ENCODE measurements at places on chromosomes 12 and 14.
A peak's percentile ranks its signal among the peaks of the same experiment; 100 is the strongest.

DNA sequence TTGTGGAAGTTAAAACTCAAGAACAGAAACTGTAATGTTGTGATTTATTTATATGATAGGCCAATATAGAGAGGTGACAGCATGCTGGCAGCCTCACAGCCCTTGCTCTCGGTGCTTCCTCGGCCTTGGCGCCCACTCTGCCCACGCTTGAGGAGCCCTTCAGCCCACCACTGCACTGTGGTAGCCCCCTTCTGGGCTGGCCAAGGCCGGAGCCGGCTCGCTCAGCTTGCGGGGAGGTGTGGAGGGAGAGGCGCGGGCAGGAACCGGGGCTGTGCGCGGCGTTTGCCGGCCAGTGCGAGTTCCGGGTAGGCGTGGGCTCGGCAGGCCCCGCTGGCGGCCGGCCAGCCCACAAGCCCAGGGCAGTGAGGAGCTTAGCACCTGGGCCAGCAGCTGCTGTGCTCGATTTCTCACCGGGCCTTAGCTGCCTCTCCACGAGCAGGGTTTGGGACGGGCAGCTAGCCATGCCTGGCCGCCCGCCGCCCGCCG lies 65.8 kb upstream of the SLC8A3 start:
- DNase-seq = peak; percentile 69

DNA sequence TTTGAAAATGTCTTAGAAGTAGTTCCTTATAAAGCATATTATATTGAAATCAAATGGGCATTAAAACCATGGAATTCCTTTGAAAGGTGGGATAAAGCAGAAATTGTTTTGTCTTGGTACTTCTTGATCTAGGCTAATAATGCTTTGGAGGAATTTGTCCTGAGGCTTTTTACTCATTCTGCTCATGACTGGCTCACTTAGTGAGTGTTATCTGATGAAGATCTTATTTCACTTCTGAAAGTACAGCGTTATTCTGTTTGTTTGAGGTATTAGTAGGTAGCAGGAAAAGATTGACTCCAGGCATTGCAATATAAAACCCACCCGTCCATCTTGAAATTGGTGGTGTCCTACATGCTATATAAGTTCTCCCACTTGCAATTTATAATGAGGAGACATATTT lies 5.5 kb downstream of the C12orf71 start:
- DNase-seq = no peak

- no peak for DNase-seq
Measured at GRCh38 chr12:19852100-19852855, 413.0 kb downstream of the AEBP2 start.

DNA sequence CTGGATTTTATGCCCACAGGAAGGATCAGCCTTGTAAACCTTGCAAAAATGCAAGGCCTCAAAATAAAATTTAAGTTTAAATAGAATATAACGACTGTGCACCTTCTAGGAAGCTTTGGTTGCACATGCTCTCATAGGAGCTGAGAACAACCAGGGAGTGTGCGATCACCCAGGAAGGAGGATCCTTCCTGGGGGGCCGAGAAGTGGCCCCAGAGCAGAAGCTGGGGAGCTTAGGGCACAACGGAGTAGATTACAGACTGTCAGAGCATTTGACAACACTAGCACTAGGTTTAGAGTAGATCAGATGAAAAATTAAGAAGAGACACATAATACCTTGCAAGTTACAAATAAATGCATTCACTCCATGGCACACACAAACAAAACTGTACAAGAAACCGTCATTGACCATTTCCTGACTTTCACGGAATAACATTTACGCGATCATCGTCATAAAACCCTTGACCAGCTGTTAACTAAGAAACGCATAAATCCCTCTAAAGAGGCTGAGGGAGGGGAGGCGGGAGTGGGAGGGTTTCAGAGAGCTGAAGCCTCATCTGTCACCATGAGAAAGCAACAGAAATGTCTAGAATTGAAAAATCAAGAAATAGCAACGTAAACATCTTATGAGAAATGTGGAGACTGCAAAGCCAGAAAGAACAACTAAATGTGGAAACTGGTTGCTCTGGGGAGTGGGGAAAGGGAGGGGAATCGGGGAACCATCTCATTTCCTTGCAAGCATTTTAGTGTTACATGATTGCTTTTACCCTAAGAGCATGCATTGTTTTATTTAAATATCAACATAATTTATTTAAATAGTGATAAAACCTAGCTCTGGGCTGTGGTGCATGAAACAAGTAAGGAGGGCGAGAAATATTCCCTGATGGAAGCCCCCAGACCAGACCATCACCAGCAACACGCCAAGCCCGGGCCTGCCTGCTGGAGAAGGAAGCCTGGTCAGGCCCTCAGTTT lies 13.1 kb upstream of the CCDC85C start:
- no peak for DNase-seq

DNA sequence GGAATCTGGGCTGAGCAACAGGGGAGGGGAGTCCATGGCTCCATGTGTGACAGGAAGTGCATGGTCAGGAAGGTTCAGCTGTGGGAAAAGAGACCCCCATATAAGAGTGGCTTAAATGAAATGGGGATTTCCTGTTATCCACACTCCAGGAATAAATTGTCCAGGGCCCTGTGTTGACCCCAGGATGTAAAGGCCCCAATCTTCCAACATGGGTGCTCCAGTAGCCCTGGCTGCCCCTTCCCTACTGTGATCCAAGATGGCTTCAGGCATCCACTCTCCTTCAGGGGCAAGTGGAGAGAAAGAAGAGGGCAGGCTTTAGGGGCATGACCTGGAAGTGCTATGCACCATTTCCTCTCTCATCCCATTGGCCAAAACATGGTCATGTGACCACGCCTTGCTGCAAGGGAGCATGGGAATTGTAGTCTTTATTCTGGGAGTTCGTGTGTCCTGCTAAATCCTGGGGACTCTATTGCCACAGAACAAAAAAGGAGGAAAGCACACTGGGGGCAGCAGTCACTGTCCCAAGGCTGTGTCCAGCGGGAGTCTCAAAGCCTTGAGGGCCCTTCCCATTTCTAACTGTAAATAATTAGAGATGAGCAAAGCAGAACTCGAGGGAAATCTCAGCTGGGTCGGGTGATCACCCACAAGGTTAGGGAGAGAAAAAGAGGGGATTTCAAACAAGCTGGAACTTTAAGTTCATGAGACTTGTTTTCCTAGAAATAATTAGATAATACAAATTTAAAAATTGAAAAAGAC lies 289.2 kb downstream of the ADGRD1 start:
- DNase-seq = no peak

All from GM06990 (cell line).